Naive thymus-derived CD4-positive, alpha-beta T cell (primary cell): ENCODE measurements at places on chromosomes 7 and 10. TPM values are rescaled to one million over a fixed set of nuclear protein-coding genes. Genes with fewer than 3 reads are reported as not detected.

GRCh38 chr10:29323367-29323766 is 34.5 kb downstream of the LYZL1 start:
- no peaks in the 10 kb centered on the region for H3K27me3 ChIP-seq
- no peaks in the 10 kb centered on the region for H3K4me1 ChIP-seq
- no peak for DNase-seq
- no peaks in the 10 kb centered on the region for H3K36me3 ChIP-seq

Gene GDF10
- 1.6 TPM for total RNA-seq

Gene CCL26
- total RNA-seq = not detected

DNA sequence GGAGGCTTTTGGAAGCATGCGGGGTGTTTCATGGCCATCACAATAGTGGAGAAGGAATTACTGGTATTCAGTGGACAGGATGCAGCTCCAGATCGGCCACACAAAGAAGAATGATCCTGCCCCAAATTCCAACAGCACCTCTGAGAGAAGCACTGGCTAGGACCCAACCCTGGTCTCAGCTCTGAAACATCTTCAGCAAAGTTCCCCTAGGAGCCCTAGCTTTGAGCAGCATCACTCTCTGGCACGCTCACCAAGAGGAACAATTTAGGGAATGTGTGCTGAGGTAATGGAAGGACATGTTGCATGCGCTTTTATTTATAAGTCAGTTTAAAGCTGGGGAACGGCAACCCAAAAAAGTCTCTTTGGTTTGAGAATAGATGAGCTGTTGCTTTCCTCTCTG is 5.5 kb upstream of the OPN1SW start:
- no peak for DNase-seq
- H3K4me1 ChIP-seq = no peaks in the 10 kb centered on the region
- no peak overlapping the region for H3K27ac ChIP-seq
- no peaks in the 10 kb centered on the region for H3K36me3 ChIP-seq

DNA sequence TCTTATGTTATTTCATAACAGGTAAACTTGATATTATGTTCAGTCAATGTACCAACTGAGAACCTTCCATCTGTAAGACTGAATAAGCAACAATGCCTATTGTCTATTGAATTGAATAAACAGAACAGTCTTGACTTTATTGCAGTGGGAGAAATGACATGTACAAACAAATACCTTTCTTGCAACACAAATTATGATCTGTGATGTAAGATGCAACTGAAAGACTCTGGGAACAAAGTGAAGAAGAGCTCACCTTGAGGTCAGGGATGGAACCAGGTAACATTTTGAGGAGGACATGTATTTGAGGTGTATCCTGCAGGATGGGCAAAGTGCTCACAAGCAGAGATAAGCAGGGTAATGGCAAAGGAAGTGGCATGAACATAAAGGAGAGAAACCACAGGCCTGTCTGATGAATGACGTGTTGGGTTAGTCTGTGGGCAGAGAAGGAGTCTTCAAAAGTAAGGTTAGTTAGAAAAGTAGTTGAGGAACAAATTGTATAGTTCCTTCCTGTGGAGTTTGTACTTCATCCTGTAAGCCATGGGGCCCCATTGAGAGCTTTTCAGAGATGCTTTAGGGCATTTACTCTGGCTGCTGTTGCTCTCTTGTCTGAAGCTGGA is 9.5 kb downstream of the PNLIPRP3 start:
- H3K4me1 ChIP-seq = no peaks in the 10 kb centered on the region
- no peak for DNase-seq
- no peak overlapping the region for H3K27ac ChIP-seq
- H3K4me3 ChIP-seq = no peak overlapping the region

DNA sequence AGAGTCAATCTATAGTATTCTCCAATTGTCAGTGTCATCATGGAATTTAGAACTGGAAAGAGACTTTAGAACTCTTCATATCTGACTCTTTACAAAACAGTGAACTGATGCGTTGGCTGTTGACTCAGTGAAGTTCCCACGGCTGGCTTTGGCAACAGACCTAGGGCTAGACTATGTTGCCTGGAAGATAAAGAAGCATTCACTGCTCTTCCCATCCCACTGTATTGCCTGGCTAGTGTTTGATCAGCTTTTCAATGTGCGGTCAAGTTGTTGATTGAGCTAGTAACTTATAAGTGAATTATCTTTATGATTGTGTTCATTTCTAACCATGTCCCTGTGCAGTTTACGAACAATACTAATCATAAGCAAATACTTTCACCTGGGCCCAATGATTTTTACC is 365.7 kb upstream of the LRGUK start:
- H3K27me3 ChIP-seq = no peaks in the 10 kb centered on the region
- H3K4me1 ChIP-seq = no peaks in the 10 kb centered on the region
- no peak for DNase-seq
- no peak overlapping the region for H3K4me3 ChIP-seq
- H3K27ac ChIP-seq = no peak overlapping the region
